ENCODE measurements at places on chromosomes 7 and 10.
A peak's percentile ranks its signal among the peaks of the same experiment; 100 is the strongest.

DNA sequence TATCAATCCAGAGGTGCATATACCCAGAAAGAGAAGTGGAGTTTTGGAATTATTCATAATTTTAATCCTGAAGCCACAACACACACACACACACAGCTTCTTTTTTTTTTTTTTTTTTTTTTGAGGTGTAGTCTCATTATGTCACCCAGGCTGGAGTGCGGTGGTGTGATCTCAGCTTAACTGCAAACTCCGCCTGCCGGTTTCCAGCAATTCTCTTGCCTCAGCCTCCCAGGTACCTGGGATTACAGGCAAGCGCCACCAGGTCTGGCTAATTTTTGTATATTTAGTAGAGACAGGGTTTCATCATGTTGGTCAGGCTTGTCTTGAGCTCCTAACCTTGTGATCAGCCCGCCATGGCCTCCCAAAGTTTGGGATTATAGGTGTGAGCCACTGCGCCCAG, 35.4 kb downstream of the TET1 start:
- DNase-seq, result no peak

DNA sequence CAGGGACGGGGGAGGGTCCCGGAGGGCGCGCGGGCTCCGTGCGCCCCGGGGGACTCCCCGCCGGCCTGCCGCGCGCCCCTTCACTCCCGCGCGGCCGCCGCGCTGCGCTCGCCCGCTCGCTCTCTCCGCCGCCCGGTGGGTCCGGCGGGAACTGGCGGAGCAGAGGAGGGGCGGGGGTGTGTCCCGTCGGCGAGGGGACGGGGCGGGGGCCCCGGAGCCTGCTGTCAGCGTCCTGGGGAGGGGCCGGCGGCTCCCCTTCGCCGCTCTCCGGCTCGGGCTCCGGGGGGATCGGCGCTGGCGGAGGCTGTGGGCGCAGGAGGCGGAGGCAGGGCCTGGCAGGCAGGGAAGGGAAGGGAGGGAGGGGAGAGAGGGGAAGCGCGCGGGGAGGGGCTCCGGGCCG, at the start of gene SH3PXD2A:
Gene SH3PXD2A (minus strand): TSS at position 153 of the 400 bp plus-strand sequence. CDS start 310 bp downstream, outside the sequence.
- DNase-seq, result peak; percentile 62

DNA sequence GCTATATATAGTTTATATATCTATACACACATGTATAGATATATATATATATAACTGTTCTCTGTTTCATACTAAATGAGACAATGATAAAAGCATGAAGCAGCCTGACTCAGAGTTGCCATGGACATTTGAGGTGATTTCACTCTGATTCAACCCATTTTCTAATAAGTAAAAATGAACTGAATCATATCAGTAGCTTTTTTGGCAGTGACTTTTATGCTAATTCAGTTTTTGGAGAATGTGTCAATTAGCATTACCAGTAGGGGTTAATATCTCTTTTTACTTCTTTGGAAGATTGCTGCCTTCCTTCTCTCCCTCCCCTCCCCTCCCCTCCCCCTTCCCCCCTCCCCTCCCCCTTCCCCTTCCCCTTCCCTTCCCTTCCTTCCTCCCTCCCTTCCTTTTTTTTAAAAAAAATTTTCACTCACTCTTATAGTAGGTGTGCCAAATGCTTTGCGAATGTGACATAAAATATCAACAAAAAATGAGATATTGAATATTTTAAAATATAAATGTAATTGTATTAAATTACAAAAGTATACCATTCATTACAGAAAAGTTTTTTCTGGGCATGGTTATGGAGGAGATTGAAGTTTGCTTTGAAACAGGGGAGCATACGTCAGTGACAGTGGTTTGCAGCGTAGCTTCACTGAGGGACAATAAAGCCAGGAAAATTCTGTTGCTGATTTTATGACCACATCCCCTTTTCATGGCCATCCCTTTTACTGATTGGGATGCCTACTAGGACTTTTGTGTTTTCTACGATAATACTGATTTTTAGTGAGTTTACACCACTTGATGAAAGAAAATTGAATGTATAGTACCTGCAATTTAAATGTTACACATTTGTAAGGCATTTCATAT, 64.0 kb upstream of the KLF6 start:
- no peak for DNase-seq

DNA sequence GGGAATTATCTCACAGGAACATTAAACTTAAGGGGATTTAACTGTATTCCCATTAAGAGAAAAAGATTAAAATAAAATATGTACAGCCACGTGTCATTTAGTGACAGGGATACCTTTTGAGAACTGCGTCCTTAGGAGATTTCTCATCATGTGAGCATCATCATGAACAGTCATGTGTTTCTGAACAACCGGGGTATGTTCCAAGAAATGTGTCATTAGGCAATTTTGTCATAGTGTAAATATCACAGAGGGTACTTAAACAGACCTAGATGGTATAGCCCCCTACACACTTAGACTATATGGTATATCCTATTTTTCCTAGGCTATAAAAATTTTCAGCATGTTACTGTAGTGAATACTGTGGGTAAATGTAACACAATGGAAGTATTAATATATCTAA, 840.3 kb downstream of the CNTNAP2 start:
- DNase-seq, result no peak

DNA sequence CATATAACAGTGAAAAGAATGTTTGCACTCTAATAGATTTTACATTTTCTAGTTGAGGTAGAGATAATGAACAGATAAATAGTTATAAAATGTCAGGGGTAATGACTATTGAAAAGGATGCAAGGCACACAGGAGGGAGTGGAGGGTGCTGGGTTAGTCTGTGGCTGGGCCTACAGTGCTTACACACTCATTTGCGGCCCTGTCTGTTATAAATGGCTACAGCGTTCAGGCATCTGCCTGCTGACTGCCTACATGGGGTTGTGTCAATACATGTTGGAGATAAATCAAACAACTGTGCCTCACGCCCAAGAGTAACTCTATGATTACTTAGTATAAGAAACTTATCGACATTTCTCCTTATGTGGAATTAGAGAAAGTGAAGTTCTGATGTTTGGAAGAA, 313.3 kb downstream of the ACTR3B start:
- DNase-seq, result no peak

DNA sequence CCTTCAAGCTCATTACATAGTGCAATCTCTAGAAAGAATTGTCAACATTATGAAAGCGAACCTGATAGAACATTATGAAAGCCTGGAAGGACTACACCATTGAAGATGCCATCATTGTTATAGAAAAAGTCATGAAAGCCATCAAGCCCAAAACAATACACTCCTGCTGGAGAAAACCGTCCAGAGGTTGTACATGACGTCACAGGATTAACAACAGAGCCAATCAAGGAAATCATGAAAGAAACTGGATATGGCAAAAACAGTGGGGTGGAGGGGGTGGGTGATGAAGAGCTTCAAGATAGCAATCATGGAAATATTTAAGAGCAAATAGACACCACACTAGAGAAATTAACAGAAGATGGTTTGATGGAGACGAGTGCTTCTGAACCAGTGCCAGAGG, 45.7 kb downstream of the TOMM7 start:
- DNase-seq, result no peak

GRCh38 chr10:125300937-125301336, 140.6 kb upstream of the CTBP2 start:
- no peak for DNase-seq
